ENCODE measurements at places on chromosomes 13 and 19. TPM values are rescaled to one million over a fixed set of nuclear protein-coding genes. Genes with fewer than 3 reads are reported as not detected.

Gene FAM124A
- 2.1 TPM for total RNA-seq

Gene NLRP9
- not detected for total RNA-seq

Gene NXNL1
- not detected for total RNA-seq

Gene PLA2G4C
- total RNA-seq = 4.9 TPM

Gene ZNF625
- total RNA-seq = 9.2 TPM

Gene SYDE1
- 7.1 TPM for total RNA-seq

Gene GARIN5A
- 3.7 TPM for total RNA-seq

Gene TNFSF9
- total RNA-seq = 1.2 TPM

Measured in lower leg skin (tissue), 4 donors.